AG09319 (cell line): ENCODE measurements at places on chromosomes 12 and 14.

DNA sequence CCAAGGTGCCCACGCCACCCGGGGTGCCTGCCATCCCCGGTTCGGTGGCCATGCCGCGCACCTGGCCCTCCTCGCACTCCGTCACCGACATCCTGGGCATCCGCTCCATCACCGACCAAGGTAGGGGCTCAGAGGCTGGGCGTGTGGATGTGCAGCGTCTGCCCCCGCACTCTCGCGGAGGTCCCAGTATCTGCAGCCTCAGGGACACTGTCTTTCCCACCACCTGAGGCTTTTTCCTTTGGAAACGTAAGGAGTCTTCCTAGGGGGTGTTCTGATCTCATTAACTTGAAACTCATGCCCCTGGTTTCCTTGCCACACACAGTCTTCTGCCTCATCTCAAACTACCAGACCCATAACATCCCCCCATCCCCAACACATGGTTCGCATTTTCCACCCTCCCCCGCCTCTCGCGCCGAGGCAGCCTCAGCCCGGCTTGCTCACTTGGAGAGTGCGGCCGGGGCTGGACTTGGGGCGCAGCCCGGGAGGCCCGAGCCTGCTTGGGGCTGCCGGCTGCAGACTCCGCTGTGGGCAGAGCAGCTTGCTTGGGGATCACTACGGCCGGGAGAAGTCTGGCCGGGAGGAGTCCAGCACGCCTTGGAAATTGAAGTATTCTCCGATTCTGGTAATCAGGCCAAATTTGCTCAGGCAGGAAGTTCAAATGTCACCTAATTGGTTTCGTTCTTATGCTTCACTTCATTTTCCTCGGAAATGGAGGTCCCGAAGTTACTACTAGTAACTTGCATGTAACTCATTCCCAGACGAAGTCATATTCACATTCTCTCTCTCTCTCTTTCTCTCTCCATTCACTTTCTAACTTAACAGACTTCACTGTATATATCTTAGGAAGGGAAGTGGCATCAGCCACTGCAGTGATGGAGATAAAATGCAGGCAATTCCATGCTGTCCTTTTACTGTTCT is 2.0 kb downstream of the PAX9 start:
- DNase-seq, result no peak

DNA sequence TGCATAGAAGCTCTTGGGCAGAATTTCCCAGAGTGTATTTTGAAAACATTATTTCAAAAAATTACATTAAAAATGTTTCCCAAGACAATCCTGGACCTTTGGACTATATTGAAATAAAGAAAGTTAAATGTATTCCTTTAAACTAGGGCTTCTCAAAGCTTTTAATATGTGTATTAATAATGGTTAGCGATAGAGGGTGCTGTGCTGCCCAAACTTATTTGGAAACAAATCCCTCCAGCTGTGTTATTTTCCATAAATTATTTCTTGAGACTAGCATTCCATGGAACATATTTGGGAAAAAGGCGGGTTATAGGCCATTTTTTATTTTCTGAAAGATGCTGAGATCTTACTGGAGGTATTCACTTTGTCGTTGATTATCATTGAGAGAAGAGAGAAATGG is 397.8 kb upstream of the MIS18BP1 start:
- DNase-seq, result no peak

- DNase-seq, result no peak
Measured at GRCh38 chr14:92551044-92551841, 37.7 kb downstream of the RIN3 start.

- no peak for DNase-seq
Measured at GRCh38 chr14:96783043-96783914, 13.9 kb upstream of the VRK1 start.

DNA sequence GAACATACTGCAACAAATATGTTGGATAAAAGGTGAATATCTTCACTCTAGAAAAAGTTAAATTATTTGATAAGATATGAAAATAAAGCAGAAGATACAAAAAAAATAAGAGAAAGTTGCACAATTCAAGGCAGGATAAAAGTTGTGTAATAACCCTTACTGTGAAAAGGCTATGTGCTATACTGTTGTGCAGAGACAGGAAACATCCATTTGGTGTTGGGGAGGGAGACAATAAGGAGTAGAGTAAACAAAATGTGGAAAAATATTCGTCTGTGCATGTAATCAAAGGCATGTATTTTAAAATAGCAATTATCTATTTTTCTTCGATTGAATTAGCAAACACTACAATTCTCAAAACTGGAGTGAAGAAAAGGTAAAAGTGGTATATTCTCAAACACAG is 34.8 kb downstream of the PTHLH start:
- no peak for DNase-seq

DNA sequence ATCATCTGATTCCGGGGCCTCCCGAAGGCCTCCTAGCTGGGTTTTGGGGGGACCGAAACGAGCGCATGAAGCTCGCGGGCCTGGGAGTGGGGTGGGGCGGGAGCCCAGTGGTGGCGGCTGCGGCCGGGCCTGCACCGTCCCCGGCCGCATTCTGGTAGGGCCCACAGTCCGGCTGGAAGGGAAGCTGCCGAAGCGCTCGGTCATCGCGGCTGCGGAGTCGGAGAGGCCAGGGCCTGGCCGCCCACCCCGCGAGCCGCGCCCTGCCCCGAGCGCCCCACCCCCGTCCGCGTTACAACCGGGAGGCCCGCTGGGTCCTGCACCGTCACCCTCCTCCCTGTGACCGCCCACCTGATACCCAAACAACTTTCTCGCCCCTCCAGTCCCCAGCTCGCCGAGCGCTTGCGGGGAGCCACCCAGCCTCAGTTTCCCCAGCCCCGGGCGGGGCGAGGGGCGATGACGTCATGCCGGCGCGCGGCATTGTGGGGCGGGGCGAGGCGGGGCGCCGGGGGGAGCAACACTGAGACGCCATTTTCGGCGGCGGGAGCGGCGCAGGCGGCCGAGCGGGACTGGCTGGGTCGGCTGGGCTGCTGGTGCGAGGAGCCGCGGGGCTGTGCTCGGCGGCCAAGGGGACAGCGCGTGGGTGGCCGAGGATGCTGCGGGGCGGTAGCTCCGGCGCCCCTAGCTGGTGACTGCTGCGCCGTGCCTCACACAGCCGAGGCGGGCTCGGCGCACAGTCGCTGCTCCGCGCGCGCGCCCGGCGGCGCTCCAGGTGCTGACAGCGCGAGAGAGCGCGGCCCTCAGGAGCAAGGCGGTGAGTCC is at the start of gene KLC1:
Gene KLC1, plus strand, starts transcription at position 528 of the 819 bp plus-strand sequence. CDS start 25,354 bp downstream, outside the sequence.
- peak; percentile 19 for DNase-seq

GRCh38 chr14:26963711-26964110 is 365.9 kb upstream of the NOVA1 start:
- no peak for DNase-seq
